Renal pelvis (tissue), 12 donors: ENCODE measurements at places on chromosomes 1 and 21.

GRCh38 chr1:26035959-26036755 is 9.8 kb downstream of the SLC30A2 start:
- peak; percentile 76 for DNase-seq

GRCh38 chr1:24904731-24905354 is 25.2 kb downstream of the RUNX3 start:
- no peak for DNase-seq

DNA sequence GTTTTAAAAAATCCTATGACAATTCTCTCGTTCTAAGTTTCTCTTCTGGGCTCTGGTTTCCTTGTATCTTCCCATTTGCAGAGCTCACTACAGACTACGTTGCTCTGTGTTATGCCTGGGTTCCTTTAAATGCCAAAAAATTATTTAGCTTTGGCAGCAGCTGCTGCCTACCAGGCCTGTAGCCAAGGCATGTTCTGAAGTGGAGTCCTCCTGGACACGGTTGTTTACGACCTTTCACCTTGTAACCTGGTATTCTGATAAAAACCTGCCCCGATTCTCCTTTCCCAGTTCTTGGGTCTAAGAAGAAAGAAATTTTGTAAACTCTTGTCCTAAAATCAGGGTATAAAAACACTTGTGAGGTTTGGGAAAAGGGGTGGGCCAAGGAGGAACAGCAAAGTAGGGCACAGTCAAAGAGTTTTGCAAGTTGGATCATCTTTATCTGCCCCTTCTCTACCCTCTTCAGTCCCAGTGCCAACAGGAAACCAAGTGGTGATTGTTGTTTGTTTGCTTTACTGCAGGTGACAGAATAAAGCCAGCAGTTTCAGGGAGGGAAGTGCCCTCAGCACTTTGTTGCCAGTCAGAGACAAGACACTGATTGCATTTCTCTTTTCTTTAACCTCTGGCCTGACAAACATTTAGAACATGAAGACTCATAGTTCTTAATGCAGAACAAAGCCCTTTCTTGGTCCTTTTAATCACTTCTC is 3.1 kb upstream of the TXNIP start:
- no peak for DNase-seq

DNA sequence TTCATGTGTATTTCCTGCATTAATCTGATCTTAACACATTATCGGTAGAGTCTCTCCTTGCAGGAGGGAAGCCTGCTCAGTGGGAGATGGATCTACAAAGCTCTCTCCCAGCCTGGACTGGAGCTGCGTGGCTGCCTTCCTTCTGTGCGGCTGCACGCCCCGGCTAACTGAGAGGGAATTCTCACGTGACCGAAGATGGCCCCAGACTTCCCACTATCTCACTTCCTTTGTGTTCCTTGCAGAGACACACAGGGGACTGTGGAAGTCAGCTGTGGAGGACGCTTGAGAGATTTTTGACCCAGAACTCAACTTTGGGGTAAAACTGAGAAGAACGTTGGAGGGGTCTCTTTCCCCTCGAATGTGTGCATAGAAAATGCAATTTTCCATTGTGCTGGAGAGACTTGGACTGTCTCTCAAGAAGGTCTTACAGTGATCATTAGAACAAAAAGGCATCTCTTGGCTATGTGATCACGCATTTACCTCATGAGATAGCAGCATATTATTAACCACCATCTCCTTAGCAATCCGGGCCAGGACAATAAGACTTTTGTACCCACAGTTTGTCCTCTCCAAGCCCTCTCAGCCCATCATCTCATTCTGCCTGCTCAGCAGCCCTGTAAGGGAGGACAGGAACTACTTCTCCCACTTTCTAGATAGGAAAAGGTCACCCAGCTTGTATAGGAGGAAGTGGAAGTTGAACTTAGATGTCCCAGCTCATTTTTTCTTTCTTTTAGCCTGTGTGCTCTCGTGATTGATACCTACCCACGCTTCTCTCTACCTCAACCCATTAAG is 49.3 kb upstream of the TARBP1 start:
- no peak for DNase-seq

DNA sequence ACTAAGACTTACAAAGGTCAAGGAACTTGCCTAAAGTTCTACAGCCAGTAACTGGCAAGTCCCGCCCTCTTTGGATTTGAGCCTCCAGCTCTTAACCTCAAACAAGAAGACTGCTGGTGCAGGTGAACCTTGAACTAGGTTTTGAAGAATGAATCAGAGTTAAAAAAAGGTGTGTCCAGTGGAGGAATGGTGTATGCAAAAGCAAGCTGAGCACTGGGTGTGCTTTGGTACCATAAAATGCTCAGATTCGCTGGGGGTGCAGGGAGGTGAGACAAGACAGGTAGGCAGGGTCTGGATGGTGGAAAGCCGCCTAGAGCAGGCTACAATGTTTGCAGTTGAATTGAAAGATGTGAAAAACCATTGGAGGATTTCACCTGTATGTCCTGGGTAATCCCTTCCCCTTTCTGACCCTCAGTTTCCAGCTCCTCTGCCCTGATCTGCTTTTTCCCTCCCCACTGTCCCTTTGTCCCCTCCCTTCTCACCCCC is 39.8 kb downstream of the FOXD2 start:
- no peak for DNase-seq

- DNase-seq = no peak
Measured at GRCh38 chr1:79255421-79255820, 248.9 kb upstream of the ADGRL4 start.

- no peak for DNase-seq
Measured at GRCh38 chr1:1223891-1224290, 7.9 kb downstream of the SDF4 start.

DNA sequence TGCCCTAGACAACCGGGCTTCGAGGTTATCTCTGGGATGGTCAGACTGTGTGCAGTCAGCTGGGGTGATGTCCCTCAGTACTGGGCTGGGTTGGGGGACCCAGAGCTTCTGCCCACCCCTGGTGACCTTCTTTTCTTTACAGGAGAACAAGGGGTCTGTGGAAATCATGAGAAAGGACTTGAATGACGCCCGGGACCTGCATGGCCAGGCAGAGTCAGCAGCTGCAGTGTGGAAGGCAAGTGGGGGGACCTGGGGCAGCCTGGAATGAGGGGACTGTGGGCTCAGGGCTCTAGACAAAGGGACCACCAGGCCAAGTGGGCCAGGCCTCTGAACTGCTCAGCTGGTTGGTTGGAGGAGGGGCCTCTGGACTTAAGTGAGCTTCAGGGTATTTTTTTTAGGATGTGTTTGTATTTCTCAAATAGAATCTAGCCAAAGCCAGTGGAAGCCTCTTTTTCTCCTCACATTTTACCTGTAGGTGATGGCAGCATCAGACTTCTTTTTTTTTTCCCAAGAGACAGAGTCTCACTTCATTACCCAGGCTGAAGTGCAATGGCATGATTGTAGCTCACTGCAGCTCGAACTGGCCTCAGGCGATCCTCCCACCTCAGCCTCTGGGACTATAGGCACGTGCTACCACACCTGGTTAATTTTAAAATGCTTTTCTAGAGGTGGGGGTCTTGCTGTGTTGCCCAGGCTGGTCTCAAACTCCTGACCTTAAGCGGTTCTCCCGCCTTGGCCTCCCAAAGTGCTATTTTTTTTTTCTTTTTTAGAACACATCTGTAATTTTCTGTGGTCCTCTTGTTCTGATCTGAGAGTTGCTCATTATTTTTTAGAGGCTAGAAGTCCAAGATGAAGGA is 1.9 kb downstream of the RNF187 start:
- no peak for DNase-seq

- DNase-seq = no peak
Measured at GRCh38 chr1:185229981-185230380, 73.0 kb downstream of the SWT1 start.

DNA sequence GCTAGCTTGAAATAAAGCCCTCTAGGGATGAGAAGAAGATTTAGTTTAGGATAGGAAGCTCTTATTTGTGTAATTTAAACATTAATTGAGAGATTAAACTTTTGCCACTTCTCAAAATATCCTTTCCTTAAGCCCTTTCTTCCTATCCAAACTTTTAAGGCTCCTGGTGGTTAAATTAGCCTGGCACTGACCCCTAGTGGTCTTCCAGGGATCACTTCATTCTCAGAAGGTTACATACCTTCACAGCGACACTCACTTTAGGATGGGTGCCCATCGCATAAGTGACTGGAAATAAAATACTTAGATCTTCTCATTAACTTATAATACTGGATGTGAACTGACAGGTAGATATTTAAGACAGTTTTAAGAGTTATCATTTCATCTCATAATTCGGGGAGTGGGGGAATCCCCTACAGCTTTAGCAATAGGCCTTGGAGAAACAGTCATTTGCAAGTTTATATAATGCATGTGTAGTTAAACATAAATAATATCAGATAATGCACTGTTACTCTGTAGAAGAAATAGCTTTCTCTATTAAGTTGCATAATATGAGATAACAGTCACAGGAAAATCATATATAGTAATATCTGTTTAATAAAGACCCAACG is 7.4 kb downstream of the LHX9 start:
- DNase-seq = no peak

- DNase-seq = peak; percentile 61
Measured at GRCh38 chr1:230772457-230773395, 25.5 kb downstream of the CAPN9 start.

GRCh38 chr1:59058665-59059439 is 238.0 kb upstream of the FGGY start:
- no peak for DNase-seq

DNA sequence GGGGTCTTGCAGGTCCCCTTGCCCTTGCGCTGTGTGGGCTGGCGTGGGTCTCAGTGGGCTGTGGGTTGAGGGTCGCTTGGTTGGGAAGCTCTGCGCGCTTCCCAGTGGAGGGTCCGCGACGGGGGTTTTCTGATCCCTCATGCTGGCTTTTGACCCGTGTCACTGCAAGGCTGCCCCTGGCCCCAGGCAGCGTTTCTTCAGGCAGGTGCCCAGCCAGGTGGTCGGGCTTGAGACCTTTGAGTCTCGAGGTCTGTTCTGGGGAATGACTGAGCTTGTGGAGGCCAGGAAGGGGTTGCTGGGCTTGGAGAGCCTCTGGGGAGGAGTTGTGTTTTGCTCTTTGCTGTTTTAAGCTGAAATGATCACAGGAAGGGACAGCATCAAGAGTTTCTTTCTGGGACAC is 5.3 kb downstream of the SKI start:
- no peak for DNase-seq

DNA sequence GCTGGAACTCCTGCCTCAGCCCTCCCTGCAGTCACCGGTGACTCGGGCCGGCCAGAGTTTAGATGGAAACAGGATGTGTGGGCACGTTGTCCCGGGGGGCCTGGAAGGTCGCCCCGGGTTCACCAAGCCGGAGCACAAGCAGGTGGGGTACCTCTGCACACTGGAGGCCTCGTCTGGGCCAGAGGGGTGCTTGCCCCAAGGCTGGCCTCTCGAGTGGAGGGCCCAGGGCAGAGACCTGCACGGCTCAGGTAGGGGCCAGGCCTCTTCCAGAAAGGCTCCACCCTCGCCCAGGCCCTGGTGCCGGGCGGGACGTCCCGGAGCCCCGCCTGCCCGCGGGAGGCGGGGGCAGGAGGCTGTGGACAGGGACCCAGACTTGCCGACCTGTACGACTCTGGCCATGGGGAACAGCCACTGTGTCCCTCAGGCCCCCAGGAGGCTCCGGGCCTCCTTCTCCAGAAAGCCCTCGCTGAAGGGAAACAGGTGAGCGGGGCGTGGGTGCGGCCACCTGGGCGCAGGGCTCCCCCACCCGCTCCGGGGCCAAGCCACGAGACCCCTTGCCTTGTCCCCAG is at the start of gene PLEKHN1:
Gene PLEKHN1 (plus strand): TSS at position 348 of the 569 bp plus-strand sequence. CDS start 50 bp downstream, at position 398.
- DNase-seq = no peak

GRCh38 chr1:43232074-43232473 is 37.7 kb upstream of the TMEM125 start:
- DNase-seq = no peak

DNA sequence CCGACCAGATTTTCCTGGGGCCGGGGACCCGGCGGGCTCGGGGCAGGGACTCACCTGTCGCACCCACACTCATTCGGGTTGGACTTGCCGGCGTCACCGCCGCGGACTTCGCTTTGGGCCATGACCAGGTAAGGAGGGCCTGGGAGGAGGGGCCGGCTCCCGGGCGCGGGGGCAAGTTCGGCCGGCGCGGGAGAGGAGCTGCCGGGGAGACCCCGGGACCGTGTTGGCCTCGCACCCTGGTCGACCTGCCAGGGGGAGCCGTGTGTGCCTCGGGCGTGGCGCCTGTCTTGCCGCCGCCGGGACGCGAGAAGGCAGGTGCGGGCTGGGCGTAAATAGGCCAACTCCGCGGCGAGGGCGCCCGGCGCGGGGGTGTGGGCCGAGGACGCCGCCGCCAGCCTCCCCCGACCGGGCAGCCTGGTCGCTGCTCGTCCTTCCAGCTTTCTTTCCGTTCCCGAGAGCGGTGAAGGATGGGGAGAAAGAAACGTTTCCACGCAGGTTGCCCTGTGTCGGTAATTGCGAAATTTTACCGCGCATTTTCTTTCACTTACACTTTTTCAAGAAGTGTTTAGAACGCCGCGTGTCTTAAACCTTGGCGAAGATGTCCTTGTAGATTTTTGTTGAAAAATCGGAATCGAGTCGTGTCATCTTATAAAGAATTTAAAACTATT is 558 bp downstream of the USP1 start:
- DNase-seq = peak; percentile 11

DNA sequence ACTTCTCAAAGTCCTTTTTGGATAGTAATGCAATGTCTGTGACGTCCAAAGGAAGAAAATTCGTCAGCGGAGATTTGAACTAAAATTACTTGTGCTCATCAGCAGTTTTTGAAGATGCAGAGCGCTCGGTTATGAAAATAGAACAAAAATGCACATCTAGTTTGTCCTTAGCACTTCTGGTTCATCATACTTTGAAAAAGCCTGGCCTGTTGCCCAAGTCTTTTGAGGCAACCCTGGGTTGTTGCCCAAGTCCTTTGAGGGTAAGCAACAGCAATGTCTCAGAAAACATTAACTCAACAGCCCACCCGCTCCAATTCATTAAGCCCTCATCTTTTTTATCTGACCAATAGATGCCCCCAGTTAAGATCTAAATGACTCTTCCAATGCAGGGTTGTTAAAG is 91.9 kb downstream of the HUNK start:
- DNase-seq = no peak

GRCh38 chr1:41023279-41023990 is 1.9 kb upstream of the SLFNL1 start:
- no peak for DNase-seq

DNA sequence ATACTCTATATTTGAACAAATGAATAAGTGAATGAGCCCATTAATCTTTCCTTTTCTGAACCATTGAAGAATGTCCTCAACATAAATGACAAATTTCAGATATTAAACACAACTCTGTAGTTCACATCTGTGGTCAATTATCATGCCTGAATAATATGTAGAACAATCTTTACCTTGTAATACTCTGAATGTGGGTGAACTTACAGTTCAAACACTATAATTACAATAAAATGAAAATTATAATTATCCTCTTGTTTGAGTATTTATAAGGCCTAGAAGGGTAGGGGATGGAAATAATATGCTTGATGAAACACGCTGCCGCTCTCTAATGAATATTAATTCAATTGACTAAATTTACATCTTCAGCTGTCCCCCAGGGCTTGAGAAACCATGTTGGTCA is 8.7 kb upstream of the SFPQ start:
- no peak for DNase-seq

DNA sequence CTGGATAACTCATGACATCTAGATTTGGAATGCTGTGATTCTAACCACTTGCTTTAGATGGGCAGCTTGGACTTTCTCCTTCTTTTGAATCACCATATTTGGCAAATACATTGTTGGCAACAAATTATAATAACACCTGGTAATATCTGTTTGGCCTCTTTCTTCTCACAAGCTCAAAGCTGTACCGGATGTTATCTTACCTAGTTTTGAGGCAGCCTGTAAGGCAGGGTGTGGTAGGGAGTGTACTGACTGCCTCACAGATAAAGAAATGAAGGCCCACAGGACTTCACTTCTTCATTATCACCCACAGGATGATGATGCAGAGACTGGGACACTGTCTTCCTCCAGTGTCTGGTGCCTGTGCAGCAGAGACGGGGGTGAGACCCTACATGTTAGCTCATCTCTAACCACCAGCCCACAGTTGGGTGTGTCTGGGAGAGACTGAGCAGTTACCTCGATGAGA is 28.5 kb downstream of the TUFT1 start:
- DNase-seq = no peak
